ENCODE measurements at places on chromosomes 4 and X.

DNA sequence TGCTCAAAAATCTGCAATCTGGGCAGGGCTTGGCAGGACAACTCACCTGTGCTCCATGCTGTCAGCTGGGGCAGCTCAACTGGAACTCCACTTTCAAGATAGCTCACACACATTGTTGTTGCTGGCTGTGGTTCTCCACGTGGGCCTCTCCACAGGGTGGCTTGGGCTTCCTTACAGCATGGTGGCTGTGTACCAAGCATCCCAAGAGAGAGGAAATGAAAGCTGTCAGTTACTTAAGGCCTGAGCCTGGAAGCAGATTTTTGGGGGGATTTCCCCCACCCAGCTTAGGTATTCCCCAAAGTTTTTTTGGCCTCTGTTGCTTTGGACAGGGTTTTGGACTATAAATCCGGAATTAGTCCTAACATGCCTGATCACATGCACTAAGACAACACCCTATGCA, 81.0 kb downstream of the BCOR start:
- no peak for DNase-seq

DNA sequence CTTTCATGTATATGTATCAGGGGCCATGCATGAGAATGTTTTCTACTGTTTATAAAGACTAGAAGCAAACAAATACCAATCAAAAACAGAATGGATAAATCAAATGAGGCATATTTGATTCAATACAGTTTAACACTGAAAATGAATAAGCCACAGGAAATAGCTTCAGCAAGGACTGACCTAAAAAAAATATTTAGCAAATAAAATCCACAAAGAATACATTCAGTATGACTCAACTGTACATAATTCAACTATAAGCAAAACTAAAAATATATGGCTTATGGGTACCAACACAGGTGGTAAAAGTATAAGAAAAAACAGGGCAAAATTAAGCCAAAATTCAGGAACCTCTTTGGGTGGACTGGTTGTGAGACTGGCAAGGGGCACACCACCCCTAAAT, 112.9 kb downstream of the KCNIP4 start:
- no peak for DNase-seq

DNA sequence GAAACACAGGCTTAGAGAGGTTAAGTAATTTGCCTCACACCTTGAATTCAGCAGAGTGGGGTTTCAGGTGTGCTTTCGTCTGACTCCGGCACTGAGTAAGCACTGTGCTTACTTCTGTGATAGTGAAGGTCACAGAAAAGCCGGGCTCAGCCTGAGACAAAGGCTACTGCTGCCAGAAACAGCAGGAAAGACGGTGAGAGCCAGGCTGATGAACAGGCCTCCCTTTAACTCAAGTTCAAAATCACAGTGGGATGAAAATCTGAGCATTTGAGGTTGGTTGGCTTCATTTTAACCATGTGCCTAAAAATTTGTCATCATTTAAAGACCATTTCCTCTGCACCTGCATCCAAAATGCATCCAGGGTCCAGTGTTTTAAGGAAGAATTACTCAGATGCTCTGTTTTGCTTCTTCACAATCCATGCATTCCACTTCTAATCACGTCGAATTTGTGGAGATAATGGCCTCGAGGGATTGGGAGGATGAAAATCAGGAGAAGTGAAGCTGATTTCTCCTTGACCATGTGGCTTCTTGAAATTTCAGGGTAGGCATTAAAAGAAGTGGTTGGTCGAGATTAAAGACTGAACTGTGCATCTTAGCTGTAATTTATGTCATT, 121.2 kb upstream of the LNX1 start:
- no peak for DNase-seq

GRCh38 chr4:54004463-54004862, 59.9 kb downstream of the CHIC2 start:
- no peak for DNase-seq

DNA sequence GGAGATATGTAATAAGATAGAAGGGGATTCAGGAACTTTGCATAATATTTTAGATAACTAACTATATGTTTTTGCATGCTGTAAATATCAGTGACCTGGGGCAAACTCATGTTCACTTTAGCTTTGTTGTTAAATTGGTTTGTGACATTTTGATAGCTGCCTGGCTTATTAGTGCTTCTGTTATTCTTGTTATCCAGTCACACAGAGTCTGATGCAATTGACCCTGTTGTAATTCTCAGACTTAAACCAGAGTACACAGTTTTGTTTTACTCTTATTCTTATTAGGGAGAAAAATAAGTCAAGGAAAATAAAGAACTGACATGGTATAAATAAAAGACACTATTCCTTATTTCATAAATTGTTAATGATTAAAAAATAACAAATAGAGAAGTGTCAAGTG, 516.7 kb upstream of the SLIT2 start:
- no peak for DNase-seq

DNA sequence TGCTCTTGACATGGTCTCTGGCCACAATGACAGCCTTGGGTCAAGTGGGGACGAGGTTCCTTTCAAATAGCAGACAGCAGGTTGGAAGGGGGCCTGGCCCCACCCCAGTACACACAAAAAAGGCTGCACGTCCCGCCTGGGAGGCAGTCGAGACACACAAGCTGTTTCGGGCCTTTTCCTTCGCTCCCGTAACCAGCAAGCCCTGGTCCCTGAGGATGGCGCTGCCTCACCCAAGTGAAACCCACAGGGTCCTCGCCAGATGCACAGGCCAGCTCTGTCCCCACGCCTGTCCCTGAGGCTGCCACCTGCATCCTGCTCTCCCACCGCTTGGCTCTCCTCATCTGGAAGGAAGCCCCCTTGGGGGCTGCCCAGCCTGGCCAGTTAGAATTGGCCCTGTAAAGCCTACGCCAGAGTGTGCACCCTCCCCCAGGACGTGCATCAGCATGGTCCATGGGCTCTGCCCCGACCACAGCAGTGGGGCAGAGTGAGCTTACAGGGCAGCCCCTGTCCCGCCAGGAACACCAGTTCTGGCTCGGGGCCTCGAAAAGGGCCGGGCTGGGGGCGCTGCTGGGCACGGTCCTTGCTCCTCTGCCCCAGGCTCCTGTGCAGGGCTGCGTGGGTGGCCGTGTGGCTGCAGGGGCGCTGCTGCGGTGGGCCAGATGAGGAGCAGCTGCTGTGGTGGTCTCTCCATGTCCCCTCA, 2.0 kb downstream of the CPLX1 start:
- DNase-seq, result no peak

DNA sequence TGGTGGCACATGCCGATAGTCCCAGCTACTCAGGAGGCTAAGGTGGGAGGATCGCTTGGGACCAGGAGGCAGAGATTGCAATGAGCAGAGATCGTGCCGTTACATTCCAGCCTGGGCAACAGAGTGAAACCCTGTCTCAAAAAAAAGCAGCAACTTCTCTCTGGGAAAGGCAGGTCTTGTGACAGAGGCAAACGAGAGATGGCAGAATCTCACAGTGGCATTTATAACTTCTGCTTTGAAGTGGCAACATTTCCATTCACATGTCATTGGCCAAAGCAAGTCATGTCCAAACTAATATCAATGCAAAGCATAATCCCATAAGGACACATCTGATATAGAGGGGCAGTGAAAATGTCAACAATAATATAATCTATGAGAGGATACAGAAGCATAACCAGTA, 79.8 kb downstream of the PPEF2 start:
- no peak for DNase-seq

- DNase-seq, result no peak
Observed at GRCh38 chr4:152535360-152535902, 461 bp downstream of the FBXW7 start.

DNA sequence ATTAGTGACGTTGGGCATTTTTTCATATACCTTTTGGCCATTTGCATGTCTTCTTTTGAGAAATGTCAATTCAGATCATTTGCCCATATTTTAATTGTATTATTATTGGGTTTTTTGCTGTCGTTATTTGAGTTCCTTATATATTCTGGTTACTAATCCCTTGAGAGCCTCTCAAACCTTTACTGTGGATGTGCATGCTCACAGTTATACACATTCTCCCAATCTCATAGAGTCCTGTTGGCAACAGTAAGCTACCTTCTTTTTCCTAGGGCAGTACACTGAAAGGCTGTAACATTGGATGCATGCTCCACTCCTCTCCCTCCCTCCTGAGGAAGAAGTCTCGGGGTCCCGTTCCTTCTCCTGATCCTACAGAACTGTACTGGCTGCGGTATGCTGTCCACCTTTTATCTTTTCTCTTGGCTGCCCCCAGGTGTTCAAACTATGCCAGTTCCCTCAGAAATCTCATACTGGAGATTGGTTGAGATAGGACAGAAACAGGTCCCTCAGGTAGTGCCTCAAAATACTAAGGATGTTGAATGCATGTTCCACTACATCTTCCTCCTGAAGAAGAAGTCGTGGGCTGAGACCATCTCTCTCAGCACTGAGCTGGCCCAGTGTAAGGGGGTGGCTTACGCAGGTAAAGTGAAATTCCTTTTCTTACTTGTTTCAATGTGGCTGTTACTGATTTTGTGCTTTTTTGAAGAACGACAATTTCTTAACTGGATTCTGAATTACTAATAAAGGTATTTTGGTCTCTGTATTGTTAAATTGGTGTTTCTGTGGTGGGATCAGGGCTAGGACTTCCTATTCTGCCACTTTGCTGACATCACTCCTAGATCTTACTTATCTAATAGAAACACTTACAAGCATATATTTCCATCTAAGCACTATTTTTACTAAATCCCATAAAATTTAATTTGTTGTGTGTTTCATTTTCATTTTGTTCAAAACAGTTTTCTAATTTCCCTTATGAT, 145.4 kb upstream of the HUWE1 start:
- DNase-seq, result no peak

DNA sequence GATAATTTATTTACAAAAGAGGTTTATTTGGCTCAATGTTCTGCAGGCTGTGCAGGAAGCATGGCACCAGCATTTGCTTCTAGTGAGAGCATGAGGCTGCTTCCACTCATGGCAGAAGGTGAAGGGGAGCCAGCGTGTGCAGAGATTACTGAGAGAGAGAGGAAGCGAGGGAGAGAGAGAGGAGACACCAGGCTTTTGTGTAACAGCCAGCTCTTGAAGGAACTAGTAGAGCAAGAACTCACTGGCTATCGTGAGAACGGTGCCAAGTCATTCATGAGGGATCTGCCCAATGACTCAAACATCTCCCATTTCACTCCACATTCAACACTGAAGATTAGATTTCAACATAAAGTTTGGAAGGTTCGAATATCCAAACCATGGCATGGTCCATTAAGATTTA, 12.7 kb downstream of the GUCY1A1 start:
- DNase-seq, result no peak

GRCh38 chr4:55395529-55396307, at the start of gene TMEM165:
TMEM165 (plus strand) TSS chr4:55395957; CDS start chr4:55396190, 233 bp downstream.
- DNase-seq, result peak; percentile 94

DNA sequence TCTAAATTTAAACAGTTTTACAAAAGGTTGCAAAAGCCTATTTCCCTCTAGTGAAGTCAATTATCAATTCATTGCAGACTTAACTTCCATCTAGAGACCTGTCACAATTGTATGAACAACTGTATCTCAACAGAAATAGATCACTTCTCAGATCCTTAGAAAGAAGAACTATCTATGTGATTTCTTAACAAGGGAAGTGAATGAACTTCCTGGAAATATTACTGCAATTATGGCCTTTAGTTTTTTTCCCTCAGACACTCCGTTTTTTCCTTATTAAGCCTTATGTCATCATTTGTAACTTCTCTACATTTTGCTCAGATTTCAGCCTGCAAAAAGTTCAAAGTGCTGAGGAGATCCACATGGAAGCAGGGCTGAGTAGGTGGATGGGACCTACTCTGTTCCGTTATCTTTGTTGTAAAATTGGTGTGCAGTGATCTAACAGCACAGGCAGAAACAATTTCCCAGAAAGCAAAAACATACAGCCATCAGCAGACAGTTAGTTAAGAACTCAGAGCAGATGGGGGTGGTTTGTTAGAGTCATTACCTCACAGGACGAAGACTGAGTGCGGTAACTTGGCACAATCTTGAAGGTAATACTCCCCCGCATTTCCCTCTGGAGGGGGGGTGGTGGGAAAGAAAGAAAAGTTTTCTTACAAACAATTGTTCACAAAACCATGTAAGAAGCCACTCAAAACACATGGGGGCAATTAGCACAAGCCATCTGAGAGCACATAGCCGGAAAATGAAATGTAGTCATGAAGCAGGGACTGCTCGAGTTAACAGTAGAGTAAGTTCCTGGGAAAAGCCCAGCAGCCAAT, 112.3 kb downstream of the NYX start:
- DNase-seq, result no peak

DNA sequence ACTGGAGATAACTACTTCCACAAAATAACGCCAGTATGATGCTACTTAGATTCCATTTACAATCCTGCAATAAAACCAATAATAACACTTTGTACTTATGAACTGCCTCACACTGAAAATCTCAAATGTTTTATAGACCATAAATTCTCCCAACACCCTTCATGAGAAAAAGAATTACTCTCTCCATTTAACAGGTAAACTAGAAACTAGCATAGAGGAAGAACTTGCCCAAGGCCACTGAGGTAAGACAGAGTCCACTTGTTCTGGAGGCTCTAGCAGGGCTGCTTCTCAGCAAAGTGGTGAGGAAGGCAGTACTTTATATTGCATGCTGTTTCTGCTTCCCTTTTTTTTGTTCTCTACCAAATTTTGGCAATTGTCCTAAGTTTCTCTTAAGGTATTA, 11.5 kb upstream of the BMP3 start:
- no peak for DNase-seq

DNA sequence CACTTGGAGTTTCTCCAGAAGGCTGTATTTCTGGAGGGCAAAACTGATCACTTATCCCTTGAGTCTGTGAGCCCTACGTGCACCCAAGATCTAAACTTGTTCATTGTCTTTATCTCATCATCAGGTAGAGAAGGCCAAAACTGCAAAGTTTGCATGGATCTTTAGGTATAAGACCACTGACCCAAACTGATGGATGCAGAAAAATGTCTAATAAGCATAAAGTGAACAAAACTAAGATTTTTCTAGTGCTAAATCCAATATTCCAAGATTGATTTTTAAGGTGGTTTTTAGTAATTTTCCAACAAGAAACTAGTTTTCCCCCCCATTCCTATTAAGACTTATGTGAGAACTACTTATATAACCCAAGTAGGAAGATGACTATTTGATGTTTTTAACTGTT, 2.0 kb downstream of the TMSB15A start:
- no peak for DNase-seq

DNA sequence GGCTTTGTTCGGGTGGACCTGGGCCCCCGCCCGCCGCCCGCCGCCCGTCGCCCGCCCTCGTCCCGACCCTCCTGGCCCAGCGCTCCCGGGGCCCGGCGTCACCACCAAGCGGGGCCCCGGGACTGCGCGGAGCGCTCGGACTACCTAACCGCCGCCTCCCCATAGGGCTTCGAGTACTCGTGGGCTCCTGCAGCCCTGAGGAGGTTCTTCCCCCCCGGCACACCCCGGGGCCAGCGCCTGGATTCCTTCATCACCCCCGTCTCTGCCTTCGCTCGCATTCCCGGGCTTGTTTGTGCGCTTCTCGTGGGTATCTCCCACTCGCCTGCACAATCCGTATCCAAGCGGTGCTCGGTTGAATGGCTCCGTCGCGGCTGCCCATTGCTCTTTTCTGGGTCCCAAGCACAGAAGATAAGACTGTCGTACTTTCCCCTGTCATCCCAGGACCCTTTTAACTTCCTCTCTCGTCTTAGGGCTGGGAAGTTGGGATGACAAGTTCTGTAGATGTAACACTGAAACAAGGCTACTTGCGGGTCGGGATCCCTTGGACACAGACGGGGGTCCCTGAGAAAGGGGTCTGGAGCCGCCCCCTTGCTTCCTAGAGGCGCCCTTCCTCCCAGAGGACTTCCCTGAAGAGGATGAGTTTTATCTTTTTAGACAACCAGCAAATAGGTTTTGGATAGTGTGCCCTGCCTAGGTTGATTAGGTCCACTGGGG, 565 bp downstream of the MOB1B start:
- peak; percentile 26 for DNase-seq

GRCh38 chr4:76898949-76899645, 1.2 kb upstream of the SOWAHB start:
- no peak for DNase-seq

GRCh38 chr4:125244848-125245450, 69.8 kb upstream of the FAT4 start:
- no peak for DNase-seq

All from left colon (tissue), 2 donors.